ENCODE measurements at places on chromosomes 7 and 10. TPM values are rescaled to one million over a fixed set of nuclear protein-coding genes. Genes with fewer than 3 reads are reported as not detected.
A peak's percentile ranks its signal among the peaks of the same experiment; 100 is the strongest.

DNA sequence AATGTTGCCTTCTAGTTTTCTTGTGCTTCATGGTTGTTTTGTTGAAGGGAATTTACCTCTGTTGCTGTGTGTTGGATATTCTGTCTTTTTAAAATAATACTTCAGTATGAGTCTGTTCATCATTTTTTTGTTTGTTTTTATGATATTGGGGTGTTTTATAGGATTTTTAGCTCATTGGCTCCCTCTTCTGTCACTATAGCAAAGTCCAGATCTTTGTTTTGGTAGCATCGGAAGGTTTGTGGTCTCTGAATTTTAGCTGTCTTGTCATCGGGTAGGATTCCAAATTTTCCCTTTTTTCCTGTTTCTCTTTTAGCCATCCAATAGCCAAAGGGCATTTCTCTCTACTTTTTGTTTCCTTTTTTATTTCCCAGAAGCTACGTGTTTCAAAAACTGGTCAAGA, 91.4 kb downstream of the EXOC4 start:
- no peaks in the 10 kb centered on the region for H3K27me3 ChIP-seq
- no peak overlapping the region for H3K4me3 ChIP-seq
- DNase-seq = no peak
- peaks cover 2% of the 10 kb centered on the region for H3K4me1 ChIP-seq
- H3K27ac ChIP-seq = peak overlapping the region; percentile 2
- H3K36me3 ChIP-seq = peaks cover 38% of the 10 kb centered on the region

DNA sequence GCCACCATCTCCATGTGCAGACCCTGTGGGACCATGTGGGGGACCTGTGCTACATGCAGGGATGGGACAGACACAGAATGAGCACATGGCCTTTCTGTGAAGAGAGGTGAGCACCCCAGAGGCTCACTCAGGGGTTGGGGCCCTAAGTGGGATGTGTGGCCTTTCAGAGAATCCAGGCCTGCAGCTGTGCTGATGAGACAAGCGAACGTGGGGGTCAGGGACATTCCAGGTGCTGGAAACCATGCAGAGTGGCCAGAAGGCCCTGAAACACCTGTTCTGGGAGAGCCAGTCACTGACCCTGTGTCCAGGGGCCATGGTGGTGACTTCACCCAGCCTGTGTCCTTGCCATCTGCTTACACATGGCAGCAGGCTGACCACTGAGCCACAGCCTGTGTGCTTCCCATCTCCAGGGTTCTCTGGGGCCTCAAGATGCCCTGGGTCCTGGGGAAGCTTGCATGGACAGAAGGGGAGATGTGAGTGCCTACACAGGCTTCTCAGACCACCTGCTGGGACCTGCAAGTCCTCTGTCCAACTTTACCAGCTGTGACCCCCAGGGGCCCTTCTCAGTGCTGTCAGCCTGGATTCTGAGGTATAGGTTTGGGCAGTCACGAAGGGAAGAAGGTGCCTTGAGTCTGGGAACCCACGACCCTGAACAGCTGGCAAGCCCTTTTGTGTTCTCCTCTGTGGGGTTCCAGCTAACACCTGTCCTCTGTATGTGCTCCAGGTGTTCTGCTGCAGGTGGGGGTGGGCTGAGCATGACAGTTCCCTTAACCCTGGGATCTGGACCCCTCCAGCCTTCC, 17.6 kb downstream of the RAMP3 start:
- H3K36me3 ChIP-seq = no peaks in the 10 kb centered on the region
- H3K4me1 ChIP-seq = no peaks in the 10 kb centered on the region

- H3K4me3 ChIP-seq = no peak overlapping the region
- peaks cover 12% of the 10 kb centered on the region for H3K36me3 ChIP-seq
- H3K27ac ChIP-seq = no peak overlapping the region
- DNase-seq = no peak
Observed at GRCh38 chr10:73407495-73407894, 6.4 kb downstream of the ANXA7 start.

- H3K4me1 ChIP-seq = peaks cover 15% of the 10 kb centered on the region
- H3K36me3 ChIP-seq = no peaks in the 10 kb centered on the region
Observed at GRCh38 chr7:25028370-25029021, 48.5 kb upstream of the OSBPL3 start.

DNA sequence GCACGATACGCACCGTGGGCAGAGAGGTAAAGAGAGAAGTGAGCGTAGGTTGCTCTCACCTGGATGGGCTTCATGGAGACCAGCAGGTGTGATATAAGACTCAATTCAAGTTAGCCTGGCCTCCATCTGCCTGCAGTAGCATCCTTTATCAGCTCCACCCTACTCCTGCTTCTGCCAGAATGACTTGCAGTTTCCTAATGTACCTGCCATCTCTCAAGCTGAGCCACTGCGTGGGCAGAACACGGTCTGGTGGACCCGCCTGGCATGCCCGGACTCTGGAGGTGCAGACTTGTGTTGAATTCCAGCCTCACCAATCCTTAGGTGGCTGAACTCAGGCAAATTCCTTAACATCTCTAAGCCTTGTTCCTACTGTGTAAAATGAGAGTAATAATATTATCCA, 64.3 kb downstream of the STEAP1B start:
- no peak for DNase-seq
- no peak overlapping the region for H3K27ac ChIP-seq
- peaks cover 3% of the 10 kb centered on the region for H3K4me1 ChIP-seq
- H3K36me3 ChIP-seq = no peaks in the 10 kb centered on the region

DNA sequence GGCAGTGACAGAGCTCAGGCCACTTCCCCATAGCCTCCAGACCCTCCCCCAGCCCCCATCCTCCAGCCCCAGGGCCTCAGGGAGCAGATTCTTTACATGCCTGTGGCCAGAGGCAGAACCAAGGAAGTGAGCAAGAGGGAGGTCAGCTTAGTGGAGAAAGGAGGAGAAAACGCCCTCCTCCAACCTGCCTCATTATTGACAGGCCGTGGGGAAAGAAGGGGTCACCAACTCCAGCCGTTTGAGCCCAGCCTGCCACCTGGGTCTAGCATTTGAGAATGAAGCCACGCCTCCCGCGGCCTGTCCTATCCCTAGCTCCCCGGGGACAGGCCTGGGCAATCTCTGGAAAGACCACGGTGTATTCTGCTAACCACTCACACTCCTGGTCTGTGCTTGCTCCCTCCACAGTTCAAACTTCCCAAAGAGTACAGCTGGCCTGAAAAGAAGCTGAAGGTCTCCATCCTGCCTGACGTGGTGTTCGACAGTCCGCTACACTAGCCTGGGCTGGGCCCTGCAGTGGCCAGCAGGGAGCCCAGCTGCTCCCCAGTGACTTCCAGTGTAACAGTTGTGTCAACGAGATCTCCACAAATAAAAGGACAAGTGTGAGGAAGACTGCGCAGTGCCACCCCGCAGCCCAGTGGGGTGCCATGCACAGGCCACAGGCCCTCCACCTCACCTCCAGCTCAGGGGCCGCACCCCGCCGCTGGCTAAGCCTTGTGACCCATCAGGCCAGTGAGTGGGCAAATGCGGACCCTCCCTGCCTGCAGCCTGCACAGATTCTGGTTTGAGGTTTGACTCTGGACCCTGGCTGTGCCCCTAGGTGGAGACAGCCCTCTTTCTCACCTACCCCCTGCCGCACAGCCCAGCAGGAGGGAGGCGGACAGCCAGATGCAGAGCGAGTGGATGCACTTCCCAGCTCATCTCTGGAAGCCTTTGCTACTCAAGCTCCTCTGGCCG, 14.3 kb upstream of the TRIM8 start:
- no peaks in the 10 kb centered on the region for H3K27me3 ChIP-seq
- DNase-seq = no peak
- H3K4me1 ChIP-seq = peaks cover 77% of the 10 kb centered on the region
- H3K4me3 ChIP-seq = peak overlapping the region; percentile 24

DNA sequence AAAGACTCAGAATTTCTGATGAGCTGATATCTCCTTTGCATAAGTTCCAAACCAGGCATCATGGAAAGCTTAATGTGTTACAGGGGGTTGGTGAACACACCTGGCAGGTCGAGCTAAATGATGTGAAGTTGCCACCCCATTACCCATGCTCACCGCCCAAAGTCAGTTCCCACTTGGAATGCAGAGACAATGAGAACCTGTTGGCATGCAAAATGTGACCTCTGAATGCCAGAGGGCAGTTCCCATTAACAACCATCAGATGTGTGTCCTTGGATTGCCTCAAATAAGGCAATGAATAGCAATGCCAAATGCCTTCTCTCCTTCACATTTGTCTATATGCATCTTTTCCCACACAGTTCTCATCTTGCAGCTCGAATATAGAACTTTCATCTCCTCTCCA, 190.7 kb downstream of the CDCA7L start:
- H3K4me3 ChIP-seq = no peak overlapping the region
- DNase-seq = no peak
- no peak overlapping the region for H3K27ac ChIP-seq
- H3K4me1 ChIP-seq = no peaks in the 10 kb centered on the region
- no peaks in the 10 kb centered on the region for H3K36me3 ChIP-seq
- H3K27me3 ChIP-seq = peaks cover 6% of the 10 kb centered on the region

DNA sequence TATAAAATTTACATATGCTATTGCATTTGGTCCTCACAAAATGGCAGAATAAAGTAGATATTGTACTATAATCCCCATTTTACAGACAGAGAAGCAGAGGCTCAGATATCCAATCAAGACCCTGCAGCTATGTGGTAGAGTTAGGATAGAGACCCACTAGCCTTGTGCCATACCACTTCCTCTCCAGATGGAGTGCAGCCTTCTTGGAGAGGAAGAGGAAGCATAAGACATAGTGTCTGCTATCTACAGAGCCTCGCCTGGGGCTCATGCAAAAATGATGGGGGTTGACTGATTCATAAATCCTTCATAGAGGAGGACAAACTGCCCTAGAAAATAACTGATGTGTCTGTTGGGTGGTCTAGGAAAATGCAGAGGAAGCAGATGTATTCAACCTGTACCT, 447.3 kb downstream of the KCNMA1 start:
- H3K27me3 ChIP-seq = no peaks in the 10 kb centered on the region
- no peak for DNase-seq
- no peak overlapping the region for H3K27ac ChIP-seq
- H3K4me3 ChIP-seq = no peak overlapping the region

DNA sequence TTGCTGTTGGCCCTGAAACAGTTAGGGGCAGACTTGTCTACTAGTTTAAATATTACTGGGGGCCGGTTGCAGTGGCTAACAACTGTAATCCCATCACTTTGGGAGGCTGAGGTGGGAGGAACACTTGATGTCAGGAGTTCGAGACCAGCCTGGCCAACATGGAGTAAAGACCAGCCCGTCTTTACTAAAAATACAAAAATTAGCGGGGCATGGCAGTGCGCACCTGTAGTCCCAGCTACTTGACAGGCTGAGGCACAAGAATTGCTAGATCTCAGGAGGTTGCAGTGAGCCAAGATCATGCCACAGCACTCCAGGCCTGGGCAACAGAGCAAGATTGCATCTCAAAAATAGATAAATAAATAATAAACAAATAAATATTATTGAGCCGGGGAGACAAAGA, 7.6 kb downstream of the ITGB8 start:
- no peaks in the 10 kb centered on the region for H3K4me1 ChIP-seq
- no peak overlapping the region for H3K4me3 ChIP-seq
- peaks cover 13% of the 10 kb centered on the region for H3K27me3 ChIP-seq

GRCh38 chr7:17307969-17308648, 9.7 kb downstream of the AHR start:
- peaks cover 49% of the 10 kb centered on the region for H3K4me1 ChIP-seq
- no peak overlapping the region for H3K4me3 ChIP-seq
- peaks cover 22% of the 10 kb centered on the region for H3K36me3 ChIP-seq
- no peak overlapping the region for H3K27ac ChIP-seq

DNA sequence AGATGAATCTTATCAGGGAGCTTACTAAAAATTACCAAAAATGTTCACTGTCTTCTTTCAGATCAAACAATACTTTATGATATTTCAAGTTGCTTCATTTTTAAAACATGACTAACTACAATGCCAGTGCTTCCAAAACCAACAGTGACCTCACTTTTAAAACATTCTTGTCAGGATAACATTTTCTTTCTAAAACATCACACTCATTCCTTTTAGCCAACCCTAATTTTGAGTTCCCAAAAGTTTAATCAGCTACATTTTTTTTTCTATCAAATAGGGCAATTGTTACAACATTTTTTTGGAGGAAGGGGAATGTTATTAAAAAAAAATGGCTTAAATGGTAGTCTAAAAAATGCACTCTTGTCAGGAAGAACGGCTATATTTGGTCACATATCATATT, 37.3 kb downstream of the RTKN2 start:
- H3K4me1 ChIP-seq = peaks cover 50% of the 10 kb centered on the region
- peak overlapping the region; percentile 88 for H3K27ac ChIP-seq
- H3K27me3 ChIP-seq = no peaks in the 10 kb centered on the region
- H3K36me3 ChIP-seq = no peaks in the 10 kb centered on the region
- no peak overlapping the region for H3K4me3 ChIP-seq

GRCh38 chr7:112129655-112130323, 76.4 kb downstream of the DOCK4 start:
- H3K27me3 ChIP-seq = no peaks in the 10 kb centered on the region
- H3K36me3 ChIP-seq = peaks cover 2% of the 10 kb centered on the region
- peaks cover 10% of the 10 kb centered on the region for H3K4me1 ChIP-seq
- H3K27ac ChIP-seq = no peak overlapping the region

- H3K4me1 ChIP-seq = peaks cover 13% of the 10 kb centered on the region
- H3K27ac ChIP-seq = no peak overlapping the region
- H3K27me3 ChIP-seq = no peaks in the 10 kb centered on the region
- no peaks in the 10 kb centered on the region for H3K36me3 ChIP-seq
Observed at GRCh38 chr7:102222445-102222844, 64.2 kb upstream of the SH2B2 start.

DNA sequence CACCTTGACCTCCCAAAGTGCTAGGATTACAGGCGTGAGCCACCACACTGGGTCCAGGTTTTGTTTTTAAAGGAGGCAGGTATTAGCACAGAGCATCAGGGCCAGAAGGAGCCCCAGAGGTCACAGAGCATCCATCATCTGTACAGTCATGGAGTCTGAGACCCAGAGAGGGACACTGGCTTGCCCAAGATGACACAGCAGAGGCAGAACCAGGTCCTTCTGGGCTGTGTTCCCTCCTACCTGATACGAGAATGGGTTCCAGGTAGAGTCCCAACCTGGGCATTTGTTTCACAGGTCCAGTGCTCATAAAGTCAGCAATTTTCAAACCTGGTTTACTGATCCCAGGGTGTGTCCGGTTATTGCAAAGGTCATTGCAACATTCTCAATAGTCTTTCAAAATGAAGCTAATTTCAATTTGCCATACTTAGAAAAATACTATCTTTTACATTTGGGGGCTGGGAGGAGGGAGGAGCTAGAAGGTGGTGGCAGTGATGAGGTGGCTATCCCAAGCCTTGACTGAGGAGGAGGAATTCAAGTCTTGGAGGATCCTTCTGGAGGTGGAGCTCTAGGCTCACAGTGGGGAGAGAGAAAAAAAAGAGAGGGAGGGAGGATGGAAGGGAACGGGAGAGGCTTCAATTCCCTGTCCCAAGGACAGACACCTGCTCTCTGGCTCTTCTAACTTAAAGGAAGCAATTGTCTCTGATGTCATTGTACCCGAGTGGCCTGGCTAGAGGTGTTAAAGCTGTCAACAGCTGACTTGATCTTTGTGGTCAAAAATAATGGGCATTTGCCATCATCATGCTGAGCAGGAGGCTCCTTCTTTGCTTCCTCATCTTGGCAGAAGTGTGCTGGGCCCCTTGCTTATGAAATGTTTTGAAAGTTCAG, 8.1 kb downstream of the MXI1 start:
- peaks cover 32% of the 10 kb centered on the region for H3K4me1 ChIP-seq
- no peaks in the 10 kb centered on the region for H3K36me3 ChIP-seq
- H3K4me3 ChIP-seq = no peak overlapping the region

VAX1 gene
- total RNA-seq = 3.2 TPM

NXPH1 gene
- total RNA-seq = not detected

TDRD1 gene
- total RNA-seq = not detected

SKIDA1 gene
- 4.3 TPM for total RNA-seq

PDZD8 gene
- 39.0 TPM for total RNA-seq

UNCX gene
- not detected for total RNA-seq

TCAF2 gene
- total RNA-seq = 2.5 TPM

ATRNL1 gene
- 20.2 TPM for total RNA-seq

Measured in osteocyte (in vitro differentiated cells).